ENCODE measurements at places on chromosomes 13 and 19. TPM values are rescaled to one million over a fixed set of nuclear protein-coding genes. Genes with fewer than 3 reads are reported as not detected.

- DNase-seq: no peak
Observed at GRCh38 chr19:18290302-18291018, 9.0 kb upstream of the JUND start.

DNA sequence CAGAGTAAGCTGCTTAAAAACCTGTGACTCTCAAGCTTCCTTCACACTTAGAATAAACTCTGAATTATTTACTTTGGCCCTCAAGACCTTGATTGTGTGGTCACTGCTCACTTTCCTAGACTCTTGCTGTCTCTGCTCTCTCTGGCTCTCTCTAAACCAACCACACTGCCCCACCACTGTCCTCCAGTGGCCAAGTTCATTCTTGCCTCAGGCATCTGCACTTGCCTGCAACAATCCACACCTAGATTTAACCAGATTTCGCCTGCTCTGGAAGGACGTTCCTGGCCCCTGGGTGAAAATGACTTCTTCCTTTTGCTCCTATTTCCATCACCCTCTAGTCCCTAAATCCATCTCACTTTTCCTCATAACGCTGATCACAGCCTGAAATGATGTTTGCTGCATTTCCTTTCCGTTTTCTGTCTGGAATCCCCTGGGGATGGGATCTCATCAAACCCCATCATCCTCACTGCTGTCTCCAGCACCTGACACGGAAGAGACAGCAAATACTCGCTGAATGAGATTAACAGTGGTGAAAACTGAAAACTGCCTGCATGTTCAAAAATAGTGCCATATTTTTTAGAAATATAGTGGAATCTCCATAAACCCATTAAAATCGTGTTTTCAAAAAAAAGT is 232.6 kb downstream of the UQCRFS1 start:
- no peak for DNase-seq

DNA sequence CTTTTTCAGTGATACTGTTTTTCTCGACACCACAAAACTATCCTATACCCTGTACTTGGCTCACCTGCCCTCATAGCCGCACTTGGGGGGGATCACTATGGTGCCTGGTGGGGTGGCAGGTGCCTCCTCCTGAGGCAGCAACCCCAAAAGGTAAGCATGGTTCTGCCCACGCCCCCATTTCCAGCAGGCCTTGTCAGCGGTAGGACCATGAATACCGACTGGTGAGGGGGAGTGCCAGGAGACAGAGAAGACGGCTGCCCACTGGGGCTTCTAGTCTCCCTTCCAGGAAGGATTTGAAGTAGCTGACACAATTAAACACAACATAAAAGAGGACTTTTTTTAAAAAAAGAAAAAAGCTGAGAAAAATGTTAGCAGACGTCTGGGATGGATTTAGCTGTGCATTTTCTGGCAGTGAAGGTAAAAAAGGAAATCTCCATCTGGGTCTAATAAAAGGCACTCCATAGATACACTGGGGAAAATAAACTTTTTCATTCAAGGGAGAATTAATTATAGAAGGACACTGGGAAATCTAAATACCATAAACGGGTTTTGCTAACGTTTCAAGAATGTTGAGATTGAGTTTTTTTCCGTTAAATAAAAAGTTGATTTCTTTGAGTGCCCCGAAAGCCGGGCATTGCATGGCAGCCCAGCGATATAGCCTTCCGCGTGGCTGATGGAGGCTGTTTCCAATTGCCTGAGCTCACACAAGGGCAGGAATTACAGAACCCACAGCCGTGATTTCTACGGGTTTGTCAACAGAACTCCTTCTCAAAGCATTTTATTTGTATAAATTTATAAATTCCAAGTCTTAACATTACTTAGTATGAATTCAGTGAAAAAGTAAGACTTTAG is 45.1 kb downstream of the ATP11A start:
- no peak for DNase-seq

DNA sequence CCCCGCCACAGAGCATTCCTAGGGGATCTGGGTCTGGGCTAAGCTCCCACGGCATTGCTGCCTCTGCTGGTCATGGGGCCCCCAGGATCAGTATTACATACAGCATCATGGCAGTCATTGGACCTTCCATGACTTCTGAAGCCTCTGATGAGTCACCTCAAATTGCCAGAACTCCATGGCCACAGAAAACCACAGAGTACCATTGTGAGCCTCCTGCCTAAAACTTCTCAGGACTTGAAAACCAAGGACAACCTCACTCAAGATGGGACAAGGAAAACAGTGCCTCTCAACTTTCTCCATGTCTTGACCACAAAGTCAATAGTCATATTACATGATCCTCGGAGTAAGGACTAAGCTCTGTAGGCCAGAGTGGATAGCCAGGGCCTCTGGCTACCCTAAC is 306.0 kb downstream of the GPC5 start:
- DNase-seq: no peak

DNA sequence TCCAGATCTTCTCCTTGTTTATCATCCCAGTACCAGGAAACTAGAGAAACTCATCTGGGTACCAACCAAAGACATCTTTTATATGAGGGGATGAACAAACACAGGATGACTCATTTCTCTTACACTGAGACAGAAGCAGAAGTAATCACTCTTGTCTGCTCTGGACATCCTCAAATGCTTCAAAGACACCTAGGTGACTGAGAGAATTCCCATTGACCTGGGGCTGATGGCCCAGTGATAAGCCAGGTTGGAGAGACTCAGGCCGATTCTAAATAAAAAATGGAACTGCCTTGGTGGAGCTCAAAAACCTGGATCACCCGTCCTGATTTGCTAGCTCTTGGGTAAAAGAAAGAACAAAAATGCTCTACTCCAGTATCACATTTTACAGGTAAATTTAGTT is 182.2 kb downstream of the ZNF486 start:
- no peak for DNase-seq

- peak; percentile 87 for DNase-seq
Observed at GRCh38 chr19:13060964-13061927, 41.4 kb downstream of the LYL1 start.

DNA sequence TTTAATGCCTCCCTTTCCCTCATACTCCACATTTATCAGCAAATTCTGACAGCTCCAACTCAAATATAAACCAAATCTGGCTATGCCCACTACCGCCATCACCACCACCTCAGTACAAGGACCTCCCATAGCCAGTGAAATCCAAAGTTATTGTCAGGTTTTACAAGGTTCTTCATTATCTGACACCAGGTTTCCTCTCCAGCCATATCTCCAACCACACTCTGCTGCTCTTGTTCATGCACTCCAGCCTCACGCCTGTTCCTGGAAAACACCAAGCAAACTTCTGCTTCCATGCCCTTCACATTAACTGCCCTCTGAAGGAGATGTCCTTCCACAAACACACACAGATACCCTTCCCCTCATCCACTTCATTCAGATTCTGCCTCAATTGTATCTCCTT is 102.2 kb upstream of the MIR17HG start:
- DNase-seq: no peak

DNA sequence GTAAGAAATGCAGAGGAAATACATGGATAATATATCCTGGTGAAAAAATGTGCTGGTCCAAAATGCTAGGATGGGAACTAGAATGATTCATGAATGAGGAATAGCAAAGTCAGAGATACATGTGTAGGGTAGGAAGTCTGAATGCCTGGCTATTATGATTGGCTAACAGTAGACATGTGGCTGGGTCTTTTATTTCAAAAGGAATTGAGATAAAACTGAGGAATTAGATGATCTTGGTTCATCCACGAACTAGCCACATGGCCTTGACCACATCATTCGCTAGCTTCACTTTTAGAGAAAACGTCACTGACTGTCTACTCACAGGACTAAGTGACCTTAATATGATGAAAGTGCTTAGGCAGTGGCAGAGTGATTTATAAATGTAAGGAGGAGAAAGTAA is 103.1 kb downstream of the TRPC4 start:
- DNase-seq: no peak

- no peak for DNase-seq
Observed at GRCh38 chr13:42380420-42381164, 108.6 kb downstream of the AKAP11 start.

GRCh38 chr13:75882261-75882660 is 246.1 kb downstream of the LMO7 start:
- DNase-seq: no peak

- DNase-seq: no peak
Observed at GRCh38 chr13:80086304-80086721, 254.6 kb downstream of the SPRY2 start.

DNA sequence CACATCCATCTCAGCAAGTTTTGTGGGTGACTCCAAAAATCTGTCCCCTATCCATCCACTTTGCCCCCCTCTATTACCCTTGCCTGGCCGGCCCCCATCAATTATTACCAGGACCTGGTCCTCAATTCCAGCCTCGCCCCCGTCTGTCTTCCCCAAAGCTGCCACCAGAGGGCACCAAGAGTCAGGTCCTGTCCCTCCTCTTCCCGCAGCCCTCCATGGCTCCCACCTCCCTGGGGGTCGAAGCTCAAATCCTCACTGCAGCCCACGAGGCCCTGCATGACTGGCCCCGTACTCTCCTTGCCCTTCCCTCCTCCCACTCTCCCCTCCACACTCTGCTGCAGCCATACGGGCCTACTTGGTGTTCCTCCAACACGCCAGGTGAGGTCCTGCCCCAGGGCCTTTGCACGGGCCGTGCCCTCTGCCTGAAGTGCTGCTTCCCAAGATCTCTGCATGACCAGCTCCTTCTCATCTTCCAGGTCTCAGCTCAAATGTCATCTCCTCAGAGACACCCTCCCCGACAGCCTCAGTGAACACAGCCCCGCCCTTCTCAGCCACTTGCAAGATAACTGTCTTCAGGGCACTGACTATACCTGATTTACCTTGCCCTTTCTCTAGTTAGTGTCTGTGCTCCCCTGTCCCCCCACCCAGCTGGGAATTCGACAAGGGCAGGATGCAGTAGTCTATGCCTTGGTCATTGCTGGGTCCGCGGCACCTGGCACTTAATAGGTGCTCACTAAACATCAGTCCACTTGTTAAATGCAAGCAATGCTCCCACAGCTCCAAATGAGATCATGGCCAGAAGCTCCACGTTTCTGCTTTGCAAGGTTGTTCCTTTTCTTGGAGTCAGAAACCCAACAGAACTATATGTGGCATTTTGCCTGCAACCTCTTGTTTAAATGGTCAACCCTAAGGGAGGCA is 16.8 kb upstream of the SEMA6B start:
- DNase-seq: peak; percentile 61

GRCh38 chr13:40060296-40061007 is 405.0 kb downstream of the COG6 start:
- DNase-seq: no peak

- DNase-seq: no peak
Observed at GRCh38 chr19:51127755-51128154, 3.0 kb downstream of the SIGLEC9 start.

- no peak for DNase-seq
Observed at GRCh38 chr13:43424412-43424811, 362.4 kb downstream of the ENOX1 start.

GRCh38 chr13:113140677-113141600 is 17.5 kb upstream of the PROZ start:
- DNase-seq: peak; percentile 43

DNA sequence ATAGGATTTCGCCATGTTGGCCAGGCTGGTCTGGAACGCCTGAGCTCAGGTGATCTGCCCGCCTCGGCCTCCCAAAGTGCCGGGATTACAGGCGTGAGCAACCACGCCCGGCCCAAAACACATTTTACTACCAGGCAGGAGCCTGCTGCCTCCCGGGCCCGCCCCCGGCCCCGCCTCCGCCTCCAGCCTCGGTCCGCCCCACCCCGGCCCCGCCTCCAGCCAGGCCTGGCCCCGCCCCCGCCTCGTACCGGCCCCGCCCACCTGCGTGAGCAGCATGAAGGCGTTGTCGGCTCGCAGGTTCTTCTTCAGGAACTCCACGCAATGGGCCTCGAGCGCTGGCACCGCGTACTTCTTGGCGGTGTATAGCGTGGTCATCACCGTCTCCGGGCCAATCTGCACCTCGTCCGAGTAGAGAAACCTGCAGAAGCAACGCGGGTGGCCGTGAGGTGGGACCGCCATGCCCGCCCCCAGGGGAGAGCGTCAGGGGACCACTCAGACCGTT is 22.7 kb downstream of the BTBD2 start:
- no peak for DNase-seq

DNA sequence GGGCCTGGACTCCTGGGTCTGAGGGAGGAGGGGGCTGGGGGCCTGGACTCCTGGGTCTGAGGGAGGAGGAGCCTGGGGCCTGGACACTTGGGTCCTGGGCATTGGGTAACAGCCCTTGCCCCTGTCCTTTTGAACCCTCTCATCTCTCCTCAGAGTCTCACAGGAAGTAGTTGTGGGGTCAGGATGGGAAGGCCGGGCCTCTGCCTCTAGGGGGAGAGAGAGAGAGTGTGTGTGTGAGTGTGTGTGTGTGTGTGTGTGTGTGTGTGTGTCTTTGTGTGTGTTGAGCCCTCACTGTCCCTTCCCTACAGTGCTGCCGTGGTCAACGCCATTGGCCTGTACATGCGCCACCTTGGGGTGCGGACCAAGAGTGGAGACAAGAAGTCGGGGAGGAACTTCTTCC is 10.9 kb downstream of the ARHGEF1 start:
- no peak for DNase-seq

The PBX4 gene
- 12.7 TPM for total RNA-seq

The LRRC4B gene
- total RNA-seq: 4.7 TPM

The NANOS3 gene
- total RNA-seq: not detected

The NBEA gene
- total RNA-seq: 16.7 TPM

The ZNF534 gene
- total RNA-seq: not detected

The GAPDHS gene
- not detected for total RNA-seq

The ADGRE1 gene
- 0.36 TPM for total RNA-seq

The ZNF90 gene
- total RNA-seq: 39.2 TPM

Measured in ureter (tissue), 1 donor.